ENCODE measurements at places on chromosomes 7 and 10. TPM values are rescaled to one million over a fixed set of nuclear protein-coding genes. Genes with fewer than 3 reads are reported as not detected.

The PDLIM1 gene
- total RNA-seq = 1.2 TPM

DNA sequence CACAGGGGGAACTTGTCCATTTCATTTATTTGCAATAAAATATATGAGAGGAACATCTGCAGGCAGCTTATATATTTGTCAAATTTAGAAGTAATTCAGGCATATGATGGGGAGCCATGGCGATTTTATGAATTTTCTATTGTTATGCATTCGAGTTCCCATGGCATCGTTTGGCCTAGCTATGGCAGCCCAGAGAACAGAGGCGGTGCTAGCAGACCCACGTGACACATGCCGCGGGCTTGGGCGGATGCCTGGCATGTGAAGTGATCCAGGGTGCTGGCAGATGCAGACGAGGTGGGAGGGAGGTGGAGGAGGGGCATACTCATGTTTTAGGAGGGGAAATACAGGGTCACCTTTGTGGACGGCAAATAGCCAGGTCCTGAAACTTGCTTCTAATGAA is 560.0 kb upstream of the GALNT17 start:
- DNase-seq = no peak

The TRPV6 gene
- total RNA-seq = not detected

DNA sequence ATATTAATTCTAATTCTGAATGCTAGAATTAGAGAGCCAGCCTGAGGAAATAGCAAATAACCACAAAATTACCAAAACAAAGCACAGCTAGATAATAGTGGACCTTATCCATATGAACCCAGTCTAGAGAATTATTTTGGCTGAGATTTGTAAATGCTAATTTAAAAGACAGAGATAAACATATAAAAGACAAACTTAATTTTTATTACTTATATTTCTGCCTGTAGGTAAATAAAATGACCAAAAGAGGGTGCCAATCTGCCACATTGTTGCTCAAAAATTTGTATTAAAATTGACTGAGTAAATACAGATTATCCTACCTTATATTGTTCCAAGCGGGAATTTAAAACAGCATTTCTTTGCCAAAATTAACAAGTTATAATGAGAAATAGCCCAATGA is 20.2 kb downstream of the RTKN2 start:
- DNase-seq = no peak

- no peak for DNase-seq
Measured at GRCh38 chr7:157407512-157408257, 70.9 kb downstream of the DNAJB6 start.

- peak; percentile 42 for DNase-seq
Measured at GRCh38 chr7:158394936-158395335, 192.7 kb downstream of the PTPRN2 start.
